ENCODE measurements at places on chromosomes 6 and 20. TPM values are rescaled to one million over a fixed set of nuclear protein-coding genes. Genes with fewer than 3 reads are reported as not detected.

DNA sequence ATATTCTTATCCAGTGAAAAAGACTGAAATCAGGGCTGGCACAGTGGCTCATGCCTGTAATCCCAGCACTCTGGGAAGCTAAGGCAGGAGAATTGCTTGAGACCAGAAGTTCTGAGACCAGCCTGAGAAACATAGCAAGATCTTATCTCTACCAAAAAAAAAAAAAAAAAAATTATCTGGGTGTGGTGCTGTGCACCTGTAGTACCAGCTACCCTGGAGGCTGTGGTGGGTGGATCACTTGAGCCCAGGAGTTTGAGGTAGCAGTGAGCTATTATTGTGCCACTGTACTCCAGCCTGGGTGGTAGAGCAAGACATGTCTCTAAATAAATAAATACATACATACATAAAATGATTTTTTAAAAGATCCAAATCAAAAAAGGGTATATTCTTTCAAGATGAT lies 6.3 kb downstream of the CALHM6 start:
- no peak for DNase-seq

The TCF15 gene
- not detected for total RNA-seq

DNA sequence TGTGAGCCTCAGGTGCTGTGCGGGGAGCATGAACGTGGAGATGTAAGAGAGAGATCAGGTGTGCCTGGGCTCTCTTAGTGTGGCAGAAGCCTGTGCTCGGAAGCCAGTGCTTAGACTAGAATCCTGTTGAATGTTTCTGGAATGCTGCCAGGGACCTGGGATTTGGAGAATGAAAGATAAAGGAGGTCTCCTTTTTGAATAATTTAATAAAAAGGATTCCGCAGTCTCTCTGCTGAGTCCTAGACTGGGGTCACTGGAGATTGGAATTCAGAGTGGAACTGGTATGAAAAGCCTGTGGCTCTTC lies 18.8 kb upstream of the EFCAB8 start:
- DNase-seq, result no peak

The FOXA2 gene
- not detected for total RNA-seq

DNA sequence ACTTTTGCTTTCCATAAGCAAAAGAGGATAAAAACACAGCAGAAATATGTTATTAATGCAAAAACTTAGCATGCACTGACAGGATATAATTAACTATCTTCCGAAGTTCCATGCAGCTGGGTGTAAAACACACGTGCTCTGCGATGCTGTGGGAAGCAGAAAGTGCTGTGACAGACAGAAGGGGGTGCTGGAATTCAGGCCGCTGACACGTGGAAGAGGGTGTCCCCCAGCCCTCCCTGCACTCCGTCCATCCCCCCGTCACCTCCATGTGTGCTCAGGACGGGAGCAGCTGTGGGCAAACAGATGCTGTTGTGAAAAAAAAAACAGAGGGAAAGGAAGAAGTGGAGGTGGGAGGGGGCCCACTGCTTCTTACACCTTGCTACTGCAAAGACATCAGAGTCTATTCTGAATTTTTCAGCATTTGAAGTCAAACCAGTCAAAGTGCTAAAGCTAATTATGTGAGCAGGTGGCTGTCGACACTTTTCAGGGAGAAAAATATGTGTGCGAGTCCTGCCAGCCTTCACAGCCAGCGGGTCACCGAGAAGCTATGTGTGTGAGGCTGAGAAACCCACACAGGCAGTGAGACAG lies 175.9 kb upstream of the AFDN start:
- DNase-seq, result no peak

- DNase-seq, result peak; percentile 81
Observed at GRCh38 chr6:134347885-134348805, 30.2 kb upstream of the SGK1 start.

The THBD gene
- 8.4 TPM for total RNA-seq

- DNase-seq, result no peak
Observed at GRCh38 chr20:49252556-49253350, 25.1 kb downstream of the ZNFX1 start.

The ZNF311 gene
- total RNA-seq, result 3.6 TPM

GRCh38 chr6:129565366-129565765 lies 144.6 kb downstream of the ARHGAP18 start:
- no peak for DNase-seq
